ENCODE measurements at places on chromosomes 4 and X.

- DNase-seq, result peak; percentile 12
Measured at GRCh38 chr4:57190601-57191481, 80.7 kb upstream of the IGFBP7 start.

DNA sequence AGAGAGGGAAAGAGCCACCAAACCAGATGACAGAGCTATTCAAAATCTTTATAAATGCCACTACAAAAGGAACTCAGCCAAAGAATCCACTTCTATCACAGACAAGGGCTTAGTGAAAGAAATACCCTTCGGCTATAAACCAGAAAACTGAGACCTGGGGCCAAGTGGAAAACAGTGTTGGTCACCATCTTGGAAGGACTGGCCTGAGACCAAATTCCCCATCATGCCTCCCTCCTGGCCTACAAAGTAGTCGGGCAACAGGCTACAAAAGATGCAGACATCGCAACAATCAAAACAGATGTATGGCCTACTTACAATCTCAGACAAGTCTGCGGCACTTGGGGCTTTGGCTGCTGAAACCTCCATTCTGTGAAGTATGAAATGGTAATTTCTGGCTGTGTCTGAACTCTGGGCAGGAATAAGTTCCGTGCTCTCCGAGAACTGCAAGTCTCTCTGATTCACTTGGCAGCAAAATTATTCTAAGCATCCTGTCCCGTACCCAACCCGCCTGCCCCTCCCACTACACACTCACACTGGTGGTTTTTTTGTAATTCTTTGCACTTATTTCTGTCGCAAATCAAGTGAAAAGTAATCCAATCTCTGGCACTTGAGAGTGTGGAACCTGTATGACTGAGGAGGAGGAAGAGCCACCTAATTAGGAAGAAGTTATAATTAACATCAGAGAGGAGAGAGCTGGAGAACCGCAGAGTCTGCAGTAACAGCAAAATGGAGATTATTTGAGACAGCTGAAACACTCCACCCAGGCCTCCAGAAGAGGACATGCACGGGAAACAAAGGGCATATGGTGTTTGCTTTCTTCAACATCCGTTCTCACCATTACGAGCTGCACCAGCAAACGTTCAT lies 87.8 kb downstream of the SH3KBP1 start:
- DNase-seq, result no peak

DNA sequence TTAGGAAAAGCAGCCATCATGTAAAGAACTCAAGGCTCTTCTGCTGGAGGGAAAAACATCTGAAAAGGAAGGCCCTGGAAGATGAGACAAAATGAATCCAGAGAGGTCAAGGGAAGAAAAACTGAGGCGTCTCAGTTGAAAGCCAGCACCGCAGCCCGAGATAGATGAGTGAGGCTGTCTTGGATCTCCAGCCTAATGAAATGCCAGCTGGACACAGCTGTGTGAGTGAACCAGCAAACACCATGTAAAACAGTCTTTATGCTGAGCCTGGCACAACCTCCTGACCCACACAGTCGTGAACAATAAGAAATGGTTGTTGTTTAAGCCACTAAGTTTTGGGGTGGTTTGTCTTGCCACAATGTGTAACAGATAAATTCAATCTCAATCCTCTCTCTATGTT lies 48.6 kb upstream of the RASL11B start:
- DNase-seq, result no peak

DNA sequence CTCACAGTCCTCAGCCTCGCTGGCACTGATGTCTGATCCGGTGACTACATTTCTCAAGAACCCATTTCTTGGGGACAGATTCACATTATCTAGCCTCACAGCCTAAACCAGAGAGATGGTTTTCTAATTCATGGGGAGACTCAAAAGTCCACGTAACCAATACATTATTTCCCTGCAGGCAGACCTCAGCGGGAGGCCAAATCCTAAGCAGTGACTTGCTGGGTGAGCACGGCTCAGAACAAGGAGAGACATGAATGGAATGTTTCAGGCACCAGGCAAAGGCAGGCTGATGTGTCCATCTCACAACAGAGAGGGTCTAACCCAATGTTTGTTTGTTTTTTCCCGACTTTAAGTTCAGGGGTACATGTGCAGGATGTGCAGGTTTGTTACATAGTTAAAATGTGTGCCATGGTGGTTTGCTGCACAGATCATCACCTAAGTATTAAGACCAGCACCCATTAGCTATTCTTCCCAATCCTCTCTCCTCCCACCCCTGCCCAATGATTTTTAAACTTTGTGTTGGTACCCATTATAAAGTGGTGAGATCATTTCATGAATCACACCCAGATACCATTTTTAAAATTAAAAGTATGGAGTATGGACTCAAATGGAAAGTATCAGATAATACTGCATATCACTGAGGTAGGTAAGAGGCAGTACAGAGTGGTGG lies 53.3 kb downstream of the SCD5 start:
- no peak for DNase-seq

DNA sequence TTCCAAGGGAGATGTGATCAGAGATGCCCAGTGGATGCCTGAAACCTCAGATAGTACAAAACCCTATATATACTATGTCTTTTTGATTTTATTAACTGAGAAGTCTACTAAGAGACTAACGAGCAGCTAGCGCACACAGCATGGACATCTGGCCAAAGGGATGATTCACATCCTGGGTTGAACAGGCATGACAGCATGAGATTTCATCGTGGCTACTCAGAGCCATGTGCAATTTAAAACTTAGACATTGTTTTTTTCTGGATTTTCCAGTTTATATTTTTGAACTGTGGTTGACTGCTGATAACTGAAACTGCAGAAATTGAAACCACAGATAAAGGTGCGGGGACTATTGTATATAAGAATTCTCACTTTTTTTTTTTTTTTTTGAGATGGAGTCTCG lies 2252.9 kb upstream of the AGA start:
- DNase-seq, result no peak

DNA sequence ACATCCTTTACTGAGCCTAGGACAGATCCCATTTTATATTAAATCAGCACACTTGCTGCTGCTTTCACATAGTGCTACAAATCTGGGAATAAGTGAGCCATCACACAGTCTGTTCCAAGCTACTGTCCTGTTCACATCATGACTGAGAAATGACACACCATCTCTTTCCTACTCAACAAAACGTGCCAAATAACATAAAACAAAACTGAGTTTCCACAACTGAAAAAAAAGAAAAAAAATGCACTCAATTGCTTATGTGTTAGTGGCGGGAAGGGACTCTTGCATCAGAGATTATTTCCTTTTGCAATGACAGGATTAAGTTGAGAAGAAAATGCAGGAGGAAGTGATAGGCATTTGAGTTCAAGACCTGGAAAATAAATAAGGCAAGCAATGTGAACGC lies 109.0 kb downstream of the SHROOM4 start:
- DNase-seq, result no peak

DNA sequence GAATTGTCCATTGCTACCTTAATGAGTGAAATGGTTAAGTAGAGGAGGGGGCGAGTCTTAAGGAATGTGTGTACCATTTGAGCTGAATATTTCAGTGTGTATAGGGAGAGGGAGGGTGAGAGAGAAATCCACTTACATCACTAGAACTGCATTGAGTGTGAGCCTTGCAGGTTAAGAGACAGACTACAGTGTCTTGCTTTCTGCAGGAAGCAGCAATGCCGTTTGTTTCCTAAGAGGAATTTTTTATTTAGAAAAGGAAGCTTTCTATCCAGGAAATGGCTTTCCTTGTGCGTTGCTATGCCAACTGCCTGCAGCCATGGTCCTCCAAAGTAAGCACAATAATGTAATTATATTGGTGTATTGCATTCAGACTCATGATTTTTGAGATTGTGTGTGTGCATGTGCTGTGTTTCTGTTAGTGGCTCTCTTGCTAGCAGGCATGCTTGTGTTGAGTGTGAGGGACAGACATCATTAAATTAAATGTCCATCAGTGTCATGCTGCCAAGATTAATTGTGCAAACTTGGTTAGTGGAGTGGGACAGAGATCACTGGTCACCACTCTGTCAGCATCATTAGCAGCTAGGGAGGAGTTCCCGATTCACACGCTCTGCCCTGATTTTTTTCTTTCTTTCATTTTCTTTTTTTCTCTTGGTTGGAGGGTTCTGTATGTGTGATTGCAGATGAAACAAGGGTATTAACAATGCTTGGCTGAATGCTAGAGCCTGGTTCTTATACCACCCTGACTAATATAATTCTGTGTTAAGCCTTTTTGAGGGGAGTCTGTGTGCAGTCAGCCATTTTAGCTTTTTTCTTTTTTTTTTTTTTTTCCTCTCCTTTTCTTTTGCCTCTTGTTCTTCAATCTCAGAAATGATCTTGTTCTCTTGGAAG lies 164.3 kb downstream of the RAPGEF2 start:
- DNase-seq, result no peak

DNA sequence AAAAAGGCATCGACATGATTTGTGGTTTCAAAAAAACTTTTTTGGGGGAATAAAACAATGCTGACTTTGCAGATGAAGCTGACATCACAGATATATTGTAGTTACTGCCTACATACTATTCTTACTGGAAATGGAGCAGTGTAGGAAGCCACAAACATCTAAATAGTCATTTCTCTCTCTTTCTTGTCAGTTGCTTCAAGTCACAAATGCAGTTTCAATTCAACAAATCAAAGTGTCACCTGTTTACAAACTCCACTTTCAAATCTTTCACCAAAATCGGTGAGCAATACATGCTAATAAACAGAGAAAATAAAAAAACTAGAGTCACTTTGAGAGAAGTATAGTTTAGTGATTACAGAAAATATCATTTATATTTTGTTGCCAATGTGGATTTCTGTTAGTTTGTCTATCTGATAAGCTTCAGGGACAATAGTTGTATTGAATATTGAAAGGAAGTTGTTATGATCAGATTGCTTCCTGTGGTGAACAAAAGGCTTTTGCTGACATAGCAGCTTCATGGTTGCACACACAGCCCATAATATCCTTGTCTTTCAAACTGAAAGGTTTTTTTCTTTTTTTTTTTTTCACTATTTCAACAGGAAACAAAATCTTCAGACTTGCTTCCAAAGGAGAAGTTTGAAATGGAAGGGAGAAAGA lies 49.7 kb upstream of the PTPN13 start:
- DNase-seq, result no peak

GRCh38 chr4:85790582-85790981 lies 315.6 kb downstream of the ARHGAP24 start:
- DNase-seq, result no peak

DNA sequence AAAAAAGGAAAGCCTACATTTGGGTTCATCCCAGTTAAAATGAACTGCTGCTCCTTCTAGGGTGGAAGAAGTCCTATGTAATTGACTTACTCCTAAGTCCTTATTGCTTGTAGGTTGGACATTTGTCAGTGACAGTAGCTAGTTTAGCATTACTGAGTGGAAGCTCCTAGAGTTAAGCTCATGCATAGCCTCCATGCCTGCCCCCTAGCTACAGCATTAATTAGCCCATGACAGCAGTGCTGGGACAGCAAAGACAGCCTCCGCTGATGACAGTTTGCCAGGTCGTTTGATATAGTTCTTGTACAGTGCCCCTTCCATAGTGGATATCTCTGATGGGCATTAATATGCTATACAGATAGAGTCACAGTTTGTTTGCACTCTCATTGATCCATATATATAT lies 18.7 kb upstream of the GALNTL6 start:
- DNase-seq, result no peak

DNA sequence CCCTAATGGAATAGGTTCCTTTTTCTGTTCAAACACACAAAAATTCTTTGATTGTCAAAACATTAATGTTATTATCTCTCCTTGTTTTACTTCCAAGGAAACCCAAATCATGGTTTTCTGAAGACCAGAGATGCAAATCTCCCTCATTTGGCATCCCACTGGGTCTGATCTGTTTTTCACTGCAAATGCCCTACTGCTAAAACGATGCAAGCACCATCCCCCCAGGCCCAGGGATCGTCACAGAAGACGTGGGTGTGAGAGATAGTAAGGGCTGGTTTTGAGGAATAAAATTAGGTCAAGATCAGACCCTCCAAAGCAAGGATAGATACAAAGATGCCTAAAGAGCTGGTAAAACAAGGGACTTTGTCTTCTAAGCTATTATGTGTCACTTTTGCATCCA lies 33.6 kb downstream of the GSPT2 start:
- DNase-seq, result no peak

GRCh38 chr4:55117511-55117910 lies 7.9 kb downstream of the KDR start:
- DNase-seq, result no peak

DNA sequence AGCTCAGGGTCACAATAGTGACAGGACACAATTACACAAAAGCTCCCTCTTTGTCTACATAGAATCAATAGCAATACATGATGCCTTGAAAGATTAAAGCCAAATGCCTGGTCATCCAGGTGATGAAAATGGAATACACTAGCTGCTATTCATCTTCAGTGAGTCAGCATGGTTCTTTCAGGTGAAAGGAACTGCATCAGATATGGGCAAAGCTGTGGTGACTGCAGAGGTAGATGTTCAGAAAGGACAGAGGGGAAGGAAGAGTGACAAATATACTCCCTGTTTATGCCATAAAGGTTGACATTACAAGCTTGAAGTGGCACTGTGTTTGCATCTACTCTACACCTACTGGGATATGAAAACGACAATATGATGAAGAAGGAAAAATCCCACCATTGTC lies 20.0 kb upstream of the FTHL17 start:
- no peak for DNase-seq

DNA sequence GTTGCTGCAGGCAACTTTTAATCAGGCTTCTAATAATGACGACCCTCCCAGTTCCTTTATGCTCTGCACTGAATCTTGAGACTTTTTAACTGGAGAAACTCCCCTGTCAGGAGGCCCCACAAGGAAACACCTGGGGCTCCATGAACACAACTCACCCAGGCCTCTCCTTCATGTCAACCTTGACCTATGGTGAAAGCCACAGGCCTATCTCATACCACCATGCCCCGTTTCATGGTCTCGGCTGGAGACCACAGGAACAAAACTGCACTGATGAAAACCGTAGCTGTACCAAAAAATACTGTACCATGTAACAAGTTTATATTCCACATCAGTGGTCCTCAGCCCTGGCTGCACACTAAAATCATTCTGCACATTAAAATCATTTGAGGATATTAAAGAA lies 57.0 kb downstream of the ZNF827 start:
- DNase-seq, result no peak

DNA sequence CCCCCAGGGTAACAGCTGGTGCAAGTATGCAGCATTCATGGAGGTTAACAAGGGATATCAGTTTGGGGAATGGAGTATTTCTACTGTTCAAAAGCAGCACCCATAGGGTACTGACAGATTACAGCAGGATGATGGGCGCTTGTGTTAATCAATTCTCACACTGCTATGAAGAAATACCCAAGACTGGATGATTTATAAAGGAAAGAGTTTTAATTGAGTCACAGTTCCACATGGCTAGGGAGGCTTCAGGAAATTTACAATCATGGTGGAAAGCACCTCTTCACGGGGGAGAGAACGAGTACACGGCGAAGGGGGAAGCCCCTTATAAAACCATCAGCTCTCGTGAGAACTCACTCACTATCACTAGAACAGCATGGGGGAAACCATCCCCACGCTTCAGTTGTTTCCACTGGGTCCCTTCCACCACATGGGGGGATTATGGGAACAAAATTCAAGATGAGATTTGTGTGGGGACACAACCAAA lies 64.1 kb downstream of the TNIP2 start:
- no peak for DNase-seq

- no peak for DNase-seq
Measured at GRCh38 chr4:8225706-8226443, 26.8 kb downstream of the SH3TC1 start.

All from HFF-Myc (cell line).